ENCODE measurements at places on chromosomes 2 and 18.

DNA sequence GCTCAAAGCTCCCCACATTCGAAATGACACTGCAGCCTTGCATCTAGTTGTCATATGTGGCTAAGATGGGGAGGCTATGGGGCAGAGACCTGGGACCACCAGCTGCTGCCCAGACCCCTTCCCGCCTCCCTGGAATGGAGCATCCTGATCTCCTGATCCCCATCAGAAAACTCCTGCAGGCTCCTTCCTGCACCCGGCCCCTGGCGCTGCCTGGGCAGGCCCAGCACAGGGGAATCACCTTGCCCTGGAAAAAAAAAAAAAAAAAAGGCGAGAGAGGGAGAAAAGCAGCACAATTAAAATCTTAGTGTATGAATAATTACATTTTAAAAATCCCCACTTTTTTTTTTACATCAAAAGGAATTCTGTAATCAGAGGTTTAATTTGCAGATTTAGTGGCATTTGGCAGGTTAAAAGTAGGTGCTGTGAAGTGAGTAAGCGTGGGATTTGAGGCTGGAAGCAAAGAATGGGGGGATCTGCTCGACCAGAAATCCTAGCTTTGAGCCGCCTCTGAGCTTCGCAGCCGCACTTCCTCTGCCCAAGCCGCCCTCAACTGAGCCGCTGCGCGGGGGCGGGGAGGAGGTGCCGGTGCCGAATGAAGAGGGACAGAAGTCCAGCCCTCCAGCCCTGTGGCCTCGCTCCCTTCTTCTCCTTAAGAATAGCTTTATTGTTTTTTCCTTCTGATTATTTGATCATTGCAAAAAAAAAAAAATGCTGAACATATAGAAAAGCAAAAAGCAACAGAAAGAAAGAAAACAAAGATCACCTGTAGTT, 30.0 kb downstream of the THNSL2 start:
- no peak for DNase-seq

DNA sequence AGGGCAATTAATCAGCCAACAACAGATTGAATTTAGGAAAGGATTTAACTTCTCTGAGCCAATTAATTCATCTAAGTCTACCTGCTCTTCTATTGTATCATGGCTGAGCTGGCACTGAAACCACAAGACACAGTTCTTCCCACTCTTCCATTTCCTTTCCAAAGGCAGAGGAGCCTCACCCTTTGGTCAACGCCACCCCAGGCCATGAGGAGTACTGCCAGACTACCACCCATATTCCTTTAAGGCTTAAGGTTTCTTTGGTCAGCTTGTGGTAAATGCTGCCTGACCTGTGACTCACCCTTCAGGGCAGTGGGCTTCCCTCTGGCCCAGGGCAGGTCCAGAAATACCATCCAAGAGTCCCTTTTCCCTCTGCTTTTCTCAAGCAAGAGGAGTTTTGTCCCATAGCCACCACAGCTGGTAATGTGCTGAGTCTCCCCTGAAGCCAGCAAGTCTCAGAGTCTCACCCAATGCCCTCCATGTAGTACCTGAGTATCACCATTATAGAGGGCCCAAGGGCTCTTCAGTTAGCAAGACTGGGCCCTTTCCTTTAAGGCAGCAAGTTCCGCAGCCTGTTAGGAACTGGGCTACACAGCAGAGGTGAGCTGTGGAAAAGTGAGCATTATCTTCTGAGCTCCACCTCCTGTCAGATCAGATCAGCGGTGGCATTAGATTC, 900.5 kb upstream of the CRIM1 start:
- DNase-seq, result no peak

GRCh38 chr2:65350651-65351056, 81.7 kb downstream of the SPRED2 start:
- no peak for DNase-seq

GRCh38 chr2:11977766-11978524, 231.5 kb downstream of the LPIN1 start:
- no peak for DNase-seq

DNA sequence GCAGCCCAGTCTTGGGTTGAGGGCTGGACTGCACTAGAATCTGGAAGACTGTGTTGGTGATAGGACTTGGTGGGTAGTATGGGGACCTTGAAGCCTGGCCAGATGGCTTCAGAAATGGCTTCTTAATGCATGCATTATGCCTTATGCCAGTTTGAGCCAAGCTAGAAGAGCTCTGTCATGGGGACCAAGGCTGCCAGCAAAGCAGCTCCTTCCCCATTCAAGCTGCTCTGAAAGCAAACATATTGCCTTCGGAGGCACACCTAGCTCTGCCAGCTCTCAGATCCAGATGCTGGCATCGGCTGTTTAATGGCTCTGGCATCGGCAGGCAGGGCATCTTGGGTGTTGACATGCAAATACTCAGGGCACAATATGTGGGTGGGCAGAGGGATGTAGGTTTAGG, 59.0 kb upstream of the IGFBP5 start:
- no peak for DNase-seq

GRCh38 chr2:145383961-145384360, 864.0 kb upstream of the ZEB2 start:
- no peak for DNase-seq

DNA sequence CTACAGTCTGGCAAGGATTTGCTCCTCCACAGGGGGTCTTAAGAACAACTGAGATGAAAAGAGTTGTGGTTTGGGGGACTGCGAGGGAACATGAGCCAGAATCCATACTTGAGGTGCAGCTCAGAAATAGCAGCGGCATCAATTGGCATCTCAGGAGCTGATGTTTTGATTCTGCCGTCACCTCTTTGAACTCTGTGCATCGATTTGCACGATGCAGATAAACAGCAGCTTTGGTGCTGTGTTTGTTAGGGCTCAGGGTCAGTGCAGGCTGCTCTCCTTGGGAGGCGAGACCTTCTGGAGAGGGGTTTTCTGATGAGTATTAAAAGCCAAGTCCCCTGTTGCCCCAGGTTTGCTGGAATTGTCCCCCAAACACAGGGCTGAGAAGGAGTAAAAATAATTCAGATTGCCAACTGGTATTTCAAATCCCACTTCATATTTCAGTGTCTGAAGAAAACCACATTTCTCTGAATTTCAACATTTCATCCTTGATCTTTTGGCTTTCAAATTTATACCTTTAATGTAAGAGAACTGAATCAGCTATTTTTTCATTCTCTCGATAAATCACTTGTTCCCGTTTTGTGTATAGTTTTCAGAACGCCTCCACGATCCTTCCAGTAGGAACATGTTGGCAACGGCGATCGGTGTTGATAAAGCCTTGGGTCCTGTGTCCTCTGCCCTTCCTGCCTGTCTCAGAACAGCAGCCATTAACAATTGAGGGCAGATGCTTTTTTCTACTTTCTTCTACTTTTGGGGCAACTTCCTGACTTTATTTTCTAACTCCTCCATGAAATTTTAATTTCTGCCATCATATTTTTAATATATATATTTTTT, 65.0 kb downstream of the RAB31 start:
- DNase-seq, result no peak

All from RWPE1 (cell line).